ENCODE measurements at places on chromosomes 5 and 9.

DNA sequence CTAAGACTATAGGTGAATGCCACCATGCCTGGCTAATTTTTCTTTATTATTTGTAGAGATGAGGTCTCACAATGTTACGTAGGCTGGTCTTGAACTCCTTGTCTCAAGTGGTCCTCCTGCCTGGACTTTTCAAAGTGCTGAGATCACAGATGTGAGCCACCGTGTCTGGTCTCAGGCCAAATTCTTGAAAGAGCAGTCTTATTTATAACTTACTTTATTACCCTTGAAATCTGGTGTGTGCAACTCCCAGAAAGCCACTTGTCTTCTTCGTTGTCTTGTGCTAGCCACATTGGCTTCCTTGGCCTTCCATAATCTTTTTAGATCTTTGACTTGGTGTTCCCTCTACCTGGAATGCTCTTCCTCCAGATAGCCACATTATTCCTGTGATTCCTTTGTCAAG, 50.1 kb downstream of the CTNNA1 start:
- no peak for DNase-seq

GRCh38 chr5:95191330-95191729, 93.6 kb downstream of the MCTP1 start:
- no peak for DNase-seq

GRCh38 chr5:5905186-5905585, 473.2 kb downstream of the MED10 start:
- no peak for DNase-seq

GRCh38 chr5:10789021-10789420, 28.0 kb upstream of the DAP start:
- DNase-seq, result peak; percentile 65

GRCh38 chr5:160693831-160694465, 158.1 kb downstream of the ATP10B start:
- no peak for DNase-seq

GRCh38 chr5:65480306-65480865, 1.3 kb downstream of the ADAMTS6 start:
- DNase-seq, result peak; percentile 78

GRCh38 chr5:75536694-75537360, 25.1 kb downstream of the POLK start:
- no peak for DNase-seq

- peak; percentile 1 for DNase-seq
Measured at GRCh38 chr5:115736004-115736689, 80.3 kb downstream of the CDO1 start.

- no peak for DNase-seq
Measured at GRCh38 chr9:68726489-68726888, 21.4 kb downstream of the PIP5K1B start.

DNA sequence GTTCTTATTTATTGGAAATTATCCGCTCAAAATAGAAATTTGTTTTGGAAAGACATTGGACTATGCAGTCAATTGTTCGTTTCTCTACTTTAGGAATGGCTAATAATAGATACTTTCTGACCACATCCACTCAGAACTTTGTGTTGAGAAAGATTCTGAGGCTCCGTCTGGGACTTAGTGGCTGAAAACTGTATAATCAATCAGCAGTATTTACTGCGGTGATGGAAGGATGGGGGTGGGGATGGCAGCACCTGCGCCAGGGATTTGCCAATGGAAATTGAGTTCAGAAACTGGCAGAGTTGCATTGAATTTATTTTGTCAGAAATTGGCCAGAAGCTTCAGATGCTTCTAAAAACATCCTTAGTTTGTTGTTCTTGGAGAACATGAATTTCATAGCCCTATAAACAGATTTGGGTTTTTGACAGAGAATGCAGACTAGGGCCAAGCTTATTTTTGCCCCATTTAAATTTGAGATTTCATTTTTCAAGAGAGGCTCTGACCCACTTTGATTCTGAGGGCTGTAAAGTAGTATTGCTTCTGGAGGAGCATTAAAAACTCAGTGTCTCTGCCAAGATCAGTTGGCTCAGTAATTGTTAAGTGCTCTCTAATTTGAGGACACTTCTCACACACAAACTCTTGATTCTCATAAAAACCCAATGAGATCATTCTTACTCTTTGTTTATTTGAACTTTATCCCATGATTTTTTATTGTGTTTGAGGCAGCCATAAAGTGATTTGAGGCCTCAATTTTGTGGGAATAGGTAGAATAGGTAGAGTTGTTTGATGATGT, 215.1 kb downstream of the CD180 start:
- DNase-seq, result no peak

- DNase-seq, result no peak
Measured at GRCh38 chr5:98933445-98934072, 4.8 kb upstream of the CHD1 start.

- DNase-seq, result no peak
Measured at GRCh38 chr9:28260330-28260729, 687.0 kb upstream of the C9orf72 start.

DNA sequence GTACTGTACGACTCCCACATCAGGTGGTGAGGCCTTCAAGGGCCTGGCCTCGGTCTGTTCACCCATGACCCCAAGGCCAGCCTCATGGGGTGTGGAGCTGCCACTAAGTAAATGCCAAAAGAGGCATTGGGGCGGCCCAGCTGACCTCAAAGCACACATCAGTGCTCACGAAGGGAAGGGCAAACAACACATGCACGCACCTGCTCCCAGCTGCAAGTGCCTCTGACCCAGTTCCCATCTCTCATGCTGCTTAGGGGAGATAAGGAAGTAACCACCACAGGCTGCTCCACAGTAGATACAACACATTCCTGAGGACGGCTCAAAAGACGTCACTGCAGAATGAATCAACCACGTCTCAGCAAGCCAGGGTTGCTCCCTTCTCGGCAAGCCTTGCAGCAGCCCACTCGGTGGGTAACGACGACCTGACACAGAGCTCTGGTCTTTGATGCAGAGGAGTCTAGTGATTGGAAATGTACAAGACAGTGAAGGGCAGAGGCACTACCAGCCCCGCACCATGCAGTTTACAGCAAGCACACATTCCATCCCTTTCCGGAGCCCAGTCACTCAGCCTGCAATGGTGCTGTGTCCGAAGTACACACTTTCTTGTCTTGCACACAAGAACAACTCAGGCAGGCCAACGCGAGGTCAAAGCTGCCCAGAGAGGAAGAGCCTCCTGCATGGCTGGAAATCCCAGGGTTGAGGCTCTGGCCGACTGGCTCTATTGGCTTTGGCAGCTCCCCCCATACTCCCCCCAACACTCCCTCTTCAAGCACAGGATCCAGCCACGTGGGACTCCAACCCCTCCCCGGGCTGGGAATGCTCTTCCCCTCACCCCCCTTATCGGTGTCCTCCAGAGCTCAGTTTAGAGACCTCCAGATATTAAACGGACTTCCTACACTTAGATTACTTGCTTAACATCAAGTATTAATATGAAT, 31.8 kb downstream of the FABP6 start:
- DNase-seq, result peak; percentile 19

GRCh38 chr5:171606414-171607024, 179.1 kb upstream of the SMIM23 start:
- no peak for DNase-seq

DNA sequence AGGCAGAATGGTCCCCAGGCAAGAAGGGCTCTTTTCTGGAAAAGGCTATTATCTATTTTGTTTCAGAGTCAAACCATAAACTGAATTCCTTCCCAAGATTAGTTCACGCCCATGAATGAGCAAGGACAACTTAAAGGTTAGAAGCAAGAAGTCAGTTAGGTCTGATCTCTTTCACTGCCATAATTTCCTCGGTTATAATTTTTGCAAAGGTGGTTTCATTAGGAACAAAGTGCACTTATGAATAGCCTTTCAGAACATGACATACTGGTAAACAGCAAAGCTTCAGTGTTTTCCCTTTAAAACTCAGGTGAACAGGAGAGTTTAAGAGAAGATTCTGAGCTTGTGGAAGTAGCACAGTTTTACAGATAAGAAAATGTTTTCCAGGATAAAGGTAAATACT, 177.9 kb downstream of the GDNF start:
- DNase-seq, result no peak

DNA sequence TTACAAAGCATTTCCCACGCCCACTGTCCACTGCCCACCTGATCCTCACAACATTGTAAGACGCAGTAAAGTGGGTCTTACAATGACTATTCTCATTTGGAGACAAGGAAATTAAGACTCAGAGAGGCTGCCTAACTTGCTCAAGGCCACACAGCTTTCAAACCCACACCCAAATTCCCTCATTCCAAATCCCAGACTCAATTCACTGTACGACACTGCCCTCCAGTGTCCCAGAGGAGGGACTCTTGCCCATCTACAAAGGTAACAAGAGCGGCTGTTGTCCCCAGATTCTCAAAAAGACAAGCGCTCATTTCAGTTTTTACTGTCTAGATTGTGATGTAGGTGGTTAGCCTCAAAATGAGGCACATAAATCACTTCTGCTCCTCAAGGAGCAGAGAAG, 184.6 kb downstream of the ACTL7B start:
- peak; percentile 38 for DNase-seq

DNA sequence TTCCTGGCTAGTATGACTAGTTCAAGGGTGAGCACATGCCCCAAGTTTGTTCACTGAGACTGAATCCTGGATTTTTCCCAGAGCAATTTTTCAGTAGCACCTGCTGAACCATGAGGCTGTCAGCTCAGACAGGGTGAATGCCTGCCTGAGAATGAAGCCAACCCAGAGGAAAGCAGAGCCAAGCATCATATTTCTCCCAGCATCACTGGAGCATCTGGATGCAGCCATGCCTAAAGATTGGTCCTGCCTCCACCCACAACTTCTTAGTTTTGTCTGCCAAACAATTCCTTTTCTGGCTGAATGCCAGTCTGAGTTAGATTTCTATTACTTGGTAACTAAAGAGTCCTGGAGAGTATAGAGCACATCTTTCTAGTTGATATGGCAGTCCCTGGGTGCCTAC, 343.6 kb downstream of the CSNK1G3 start:
- peak; percentile 21 for DNase-seq

DNA sequence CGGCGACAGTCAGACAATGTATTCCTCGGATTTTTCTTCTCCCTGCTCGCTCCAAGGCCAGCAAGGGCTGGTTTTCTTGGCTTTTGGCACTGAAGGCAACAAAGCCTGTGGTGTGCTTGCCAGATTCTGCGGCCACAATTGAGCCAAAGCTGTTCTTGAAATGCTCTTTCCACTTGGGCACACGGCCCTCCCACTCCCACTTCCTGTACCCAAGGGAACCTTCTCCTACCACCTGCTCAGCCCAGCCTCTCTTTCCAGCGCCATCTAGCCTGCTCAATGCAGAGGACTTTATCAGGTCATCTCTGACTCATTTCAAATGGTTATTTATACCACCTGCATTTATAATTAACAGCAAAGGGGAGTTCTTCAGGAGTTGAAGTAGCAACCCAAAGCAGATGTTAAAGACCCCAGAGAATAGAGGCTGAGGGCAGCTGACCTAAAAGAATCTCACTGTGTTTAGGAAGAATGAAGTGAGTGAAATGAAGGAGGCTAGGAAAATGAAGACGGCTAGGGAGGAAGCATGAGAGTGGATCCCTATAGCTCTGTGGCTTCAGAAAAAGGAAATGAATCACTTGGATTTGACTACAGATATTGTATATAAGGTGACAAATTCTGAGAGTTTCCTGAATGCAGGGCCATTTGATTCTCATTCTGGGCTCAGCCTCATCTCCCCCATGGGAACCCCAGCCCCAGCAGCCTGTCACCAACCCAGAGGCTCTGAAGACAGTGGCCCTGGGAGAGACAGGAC, 439.0 kb downstream of the ENC1 start:
- peak; percentile 54 for DNase-seq

DNA sequence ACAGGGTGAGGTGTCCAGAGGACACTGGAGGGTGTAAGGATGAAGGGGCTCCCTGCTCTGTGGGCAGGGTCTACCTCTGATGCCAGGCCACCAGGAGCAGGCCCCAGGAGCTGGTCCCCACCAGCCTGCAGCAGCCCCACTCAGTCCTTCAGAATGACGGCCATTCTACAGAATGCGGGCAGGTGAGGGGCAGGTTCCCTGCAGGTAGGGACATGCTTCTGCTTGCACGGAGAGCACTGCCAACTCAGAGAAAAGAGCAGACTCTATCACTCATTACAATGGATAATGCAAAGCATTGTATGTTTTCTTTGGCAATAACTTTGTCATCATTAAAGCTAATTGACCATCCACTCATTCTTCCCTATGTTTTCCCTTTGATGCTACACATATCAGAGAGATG, 39.0 kb downstream of the DDX31 start:
- DNase-seq, result no peak

- no peak for DNase-seq
Measured at GRCh38 chr5:29001666-29002065, 1963.3 kb upstream of the CDH9 start.

DNA sequence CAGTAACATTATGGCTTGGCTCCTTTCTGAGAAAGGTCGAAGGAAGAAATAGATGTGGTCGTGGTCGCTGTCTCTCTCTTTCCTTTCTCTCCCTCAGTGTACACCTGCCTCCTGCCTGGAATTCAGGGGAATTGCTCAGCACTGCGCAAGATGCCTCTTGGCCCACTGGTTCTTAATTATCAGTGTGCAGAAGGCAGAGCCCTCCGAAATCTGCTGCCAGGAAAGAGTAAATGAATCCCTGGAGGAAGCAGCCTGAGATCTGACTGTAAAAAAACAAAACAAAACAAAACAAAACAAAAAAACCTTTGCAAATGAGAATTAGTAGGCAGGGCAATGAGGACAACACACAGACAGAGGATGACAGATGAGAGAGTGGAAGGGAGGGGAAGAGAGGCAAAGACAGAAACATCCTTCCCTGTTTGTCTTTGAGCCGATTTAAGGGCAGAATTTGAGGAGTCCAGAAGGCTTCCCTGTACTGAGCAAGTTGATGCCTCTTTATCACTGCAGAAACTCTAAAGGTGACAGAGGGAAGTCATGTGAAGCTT, 113.8 kb upstream of the PUM3 start:
- DNase-seq, result no peak

Measured in LHCN-M2 (cell line).